NCI-H460 (cell line): ENCODE measurements at places on chromosomes 16 and 17. TPM values are rescaled to one million over a fixed set of nuclear protein-coding genes. Genes with fewer than 3 reads are reported as not detected.

DNA sequence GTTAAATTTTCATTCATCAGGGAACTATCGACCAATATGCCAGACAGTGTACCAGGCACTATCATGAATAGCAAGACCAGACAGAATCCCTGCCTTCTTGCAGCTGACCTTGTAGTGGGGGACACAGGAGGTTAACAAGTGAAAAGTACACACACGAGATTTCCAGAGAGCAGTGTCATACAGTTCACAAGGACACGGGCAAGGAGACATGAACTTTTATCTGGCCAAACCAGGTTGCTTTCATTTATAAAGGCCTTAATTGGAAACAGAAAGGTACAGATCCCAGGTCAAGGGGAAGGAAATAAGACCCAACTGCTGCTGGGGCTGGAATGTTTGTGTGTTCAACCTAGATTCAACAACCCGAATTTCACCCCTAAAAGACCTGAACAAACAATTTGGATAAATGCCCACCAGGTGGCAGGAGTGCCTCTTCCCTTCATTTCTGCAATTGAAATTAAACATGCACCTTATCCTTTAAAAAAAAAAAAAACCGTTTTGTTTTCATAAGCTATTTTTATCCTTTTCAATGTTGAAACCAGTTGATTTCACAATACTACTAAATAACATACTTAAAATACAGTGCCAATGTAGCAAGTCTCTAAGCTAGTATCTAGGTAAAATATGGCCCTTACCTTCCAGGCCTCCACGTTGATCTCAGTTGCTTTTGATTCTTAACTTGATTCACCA, 65.9 kb downstream of the EMP2 start:
- peak; percentile 48 for DNase-seq

DNA sequence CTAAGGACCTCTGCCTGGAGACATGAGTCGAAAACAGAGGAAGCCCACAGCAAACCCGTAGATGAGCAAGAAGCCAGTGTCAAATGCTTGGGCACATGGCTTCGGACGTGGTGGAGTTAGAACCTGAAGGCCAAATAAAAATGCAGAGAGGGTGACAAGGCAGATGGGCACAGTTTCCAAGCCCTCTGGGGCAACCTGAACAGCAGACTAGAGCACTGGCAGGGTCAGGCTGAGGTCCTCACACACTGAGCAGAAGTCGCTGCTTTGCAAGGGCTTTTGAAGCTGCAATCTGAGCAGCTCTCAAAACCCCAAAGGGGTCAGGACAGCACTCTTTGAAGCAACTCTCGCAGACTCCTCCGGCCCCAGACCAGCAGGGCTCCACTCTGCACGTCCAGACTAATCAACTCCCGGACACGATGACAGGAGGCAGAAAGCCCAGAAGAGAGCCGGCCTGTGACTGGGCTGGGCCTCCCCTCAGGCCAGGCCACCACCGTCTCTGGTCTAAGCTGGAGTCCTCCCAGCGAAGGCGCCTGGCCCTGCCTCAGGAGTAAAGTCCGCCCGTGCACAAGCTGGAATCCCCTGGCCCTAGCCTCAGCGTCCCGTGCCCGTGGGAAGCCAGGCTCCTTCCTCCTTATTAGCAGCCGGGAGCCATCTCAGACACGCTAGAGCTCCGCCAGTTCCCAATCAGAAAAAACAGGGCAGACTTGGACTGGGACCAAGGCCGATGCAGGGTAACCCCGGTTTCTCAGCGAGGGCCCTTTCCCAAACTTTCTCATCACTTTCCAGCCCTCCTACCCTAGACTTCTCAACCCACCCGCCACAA, 924 bp downstream of the SMARCD2 start:
- DNase-seq = no peak

- DNase-seq = no peak
These were observed 201.2 kb downstream of the HS3ST3A1 start for GRCh38 chr17:13400491-13400890.

Gene FBXW10
- 0.20 and 0.35 TPM in 2 replicates for total RNA-seq

- DNase-seq = no peak
These were observed 8.8 kb downstream of the EEF2K start for GRCh38 chr16:22214889-22215288.

Gene PMP22
- total RNA-seq = 50.8 and 56.1 TPM in 2 replicates

Gene IL21R
- total RNA-seq = 0.10 TPM in 1 of 2 replicates, not detected in the other

DNA sequence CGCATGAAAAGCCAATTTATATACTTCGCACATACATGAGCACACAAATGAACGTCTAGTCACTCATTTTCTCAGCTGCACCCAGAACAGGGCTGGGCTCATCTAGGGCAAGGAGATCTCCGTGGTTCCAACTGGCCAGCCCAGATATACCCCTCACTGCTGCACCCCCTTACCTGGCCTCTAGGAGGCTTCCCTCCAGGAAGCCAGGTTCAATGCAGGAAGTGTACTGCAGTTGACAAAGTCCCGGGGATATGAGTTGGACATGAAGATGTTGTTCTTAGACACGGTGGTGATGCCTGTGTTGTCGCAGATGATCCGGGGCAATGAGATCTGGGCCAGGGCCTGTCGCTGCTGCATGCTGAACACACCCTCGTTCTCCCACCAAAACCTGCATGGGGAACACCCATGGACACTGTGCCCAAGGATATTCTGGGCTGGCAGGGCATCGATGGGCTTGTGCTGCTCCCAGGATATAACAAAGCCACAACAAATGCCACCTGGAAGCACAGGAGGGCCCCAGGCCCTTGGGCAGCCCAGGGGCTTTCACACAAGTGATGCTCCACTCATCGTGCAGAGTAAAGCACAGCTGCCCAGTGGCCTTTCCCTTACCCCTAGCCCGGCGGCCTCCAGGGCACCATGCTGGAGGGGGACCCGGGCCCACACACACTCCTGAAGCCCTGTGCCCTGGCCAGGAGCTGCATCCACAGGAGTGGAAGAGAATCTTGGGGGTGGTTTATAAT, 10.1 kb downstream of the MPO start:
- DNase-seq = no peak

DNA sequence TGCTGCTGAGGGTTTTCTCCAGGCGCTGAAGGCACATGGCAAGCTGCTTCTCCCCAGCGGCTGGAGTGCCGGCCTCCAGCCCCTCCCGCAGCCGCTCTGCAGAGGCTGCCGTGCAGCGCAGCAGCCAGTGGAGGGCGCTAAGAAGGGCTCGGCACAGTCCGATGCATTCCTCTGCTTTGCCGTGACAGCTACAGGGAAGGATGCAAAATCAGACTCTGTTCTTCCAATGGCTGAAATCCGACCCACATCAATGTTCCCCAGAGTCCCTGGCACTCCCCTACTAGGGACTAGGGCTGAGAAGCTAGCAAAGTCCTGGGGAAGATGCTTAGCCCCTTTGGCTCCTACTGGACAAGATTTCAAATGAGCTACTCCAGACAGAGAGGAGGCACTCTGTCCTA, 19.0 kb downstream of the MED24 start:
- DNase-seq = peak; percentile 40

- DNase-seq = no peak
These were observed 8.2 kb downstream of the NMRAL1 start for GRCh38 chr16:4465977-4466779.

Gene PRSS36
- total RNA-seq = not detected in 2 replicates

Gene SSTR5
- 0.40 TPM in 1 of 2 replicates, not detected in the other for total RNA-seq

Gene ASB16
- not detected in 2 replicates for total RNA-seq

Gene NPIPB2
- 5.5 and 8.1 TPM in 2 replicates for total RNA-seq

DNA sequence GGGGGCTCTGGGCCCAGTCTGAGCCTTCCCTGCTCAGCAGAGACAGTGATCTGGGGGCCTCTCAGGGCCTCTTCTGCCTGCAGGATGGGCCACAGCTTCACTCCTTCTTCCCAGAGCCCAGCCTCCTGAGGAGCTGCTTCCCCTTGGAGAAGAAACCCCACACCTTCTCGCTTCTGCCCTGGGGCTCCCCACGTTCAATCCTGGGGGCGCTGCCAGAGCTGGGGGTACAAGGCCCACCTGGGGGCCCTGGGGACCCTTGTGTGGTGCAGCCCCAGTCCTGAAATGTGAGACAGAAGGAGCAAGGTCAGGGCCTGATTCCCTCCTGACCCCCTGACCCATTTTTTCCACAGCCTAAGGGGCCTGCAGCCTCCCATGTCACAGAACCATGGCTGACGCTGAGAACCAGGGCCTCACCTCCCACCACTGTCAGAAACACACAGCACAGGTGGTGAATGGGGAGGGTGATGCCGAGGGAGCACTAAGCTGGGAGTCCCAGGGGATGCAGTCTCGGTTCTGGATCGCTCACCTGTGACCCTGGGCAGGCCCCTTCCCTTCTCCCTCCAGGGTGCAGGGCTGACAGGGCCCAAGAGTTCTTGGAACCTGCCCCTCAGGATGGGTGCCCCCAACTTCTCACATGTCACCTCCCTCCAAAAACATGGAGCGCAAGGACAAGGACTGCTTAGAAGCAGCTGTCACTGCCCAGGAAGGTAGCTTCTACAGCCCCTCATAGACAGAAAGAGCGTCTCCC, 21.6 kb upstream of the MPO start:
- DNase-seq = no peak

Gene KRT25
- not detected in 2 replicates for total RNA-seq

GRCh38 chr17:13310858-13311257, 290.9 kb downstream of the HS3ST3A1 start:
- DNase-seq = no peak

Gene TMEM100
- total RNA-seq = 43.0 and 49.6 TPM in 2 replicates

DNA sequence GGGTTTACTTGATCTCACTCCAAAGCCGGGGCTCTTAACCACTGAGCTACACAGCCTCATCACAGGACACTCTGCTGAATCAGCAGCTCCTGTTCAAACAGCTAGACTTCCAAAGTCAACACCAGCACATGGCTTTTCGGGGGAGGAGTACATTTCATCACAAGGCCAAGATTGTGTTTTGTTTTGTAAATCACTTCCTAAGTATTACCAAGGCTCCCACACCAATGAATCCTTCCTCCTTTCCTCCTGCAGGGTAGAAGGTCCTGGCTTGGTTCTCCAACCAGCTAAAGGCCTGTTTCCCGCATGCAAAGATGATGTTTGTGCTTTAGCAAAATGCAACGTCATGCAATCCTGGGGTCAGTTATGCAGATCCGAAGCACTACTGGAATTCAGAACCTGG, 152.5 kb downstream of the XYLT1 start:
- DNase-seq = no peak

DNA sequence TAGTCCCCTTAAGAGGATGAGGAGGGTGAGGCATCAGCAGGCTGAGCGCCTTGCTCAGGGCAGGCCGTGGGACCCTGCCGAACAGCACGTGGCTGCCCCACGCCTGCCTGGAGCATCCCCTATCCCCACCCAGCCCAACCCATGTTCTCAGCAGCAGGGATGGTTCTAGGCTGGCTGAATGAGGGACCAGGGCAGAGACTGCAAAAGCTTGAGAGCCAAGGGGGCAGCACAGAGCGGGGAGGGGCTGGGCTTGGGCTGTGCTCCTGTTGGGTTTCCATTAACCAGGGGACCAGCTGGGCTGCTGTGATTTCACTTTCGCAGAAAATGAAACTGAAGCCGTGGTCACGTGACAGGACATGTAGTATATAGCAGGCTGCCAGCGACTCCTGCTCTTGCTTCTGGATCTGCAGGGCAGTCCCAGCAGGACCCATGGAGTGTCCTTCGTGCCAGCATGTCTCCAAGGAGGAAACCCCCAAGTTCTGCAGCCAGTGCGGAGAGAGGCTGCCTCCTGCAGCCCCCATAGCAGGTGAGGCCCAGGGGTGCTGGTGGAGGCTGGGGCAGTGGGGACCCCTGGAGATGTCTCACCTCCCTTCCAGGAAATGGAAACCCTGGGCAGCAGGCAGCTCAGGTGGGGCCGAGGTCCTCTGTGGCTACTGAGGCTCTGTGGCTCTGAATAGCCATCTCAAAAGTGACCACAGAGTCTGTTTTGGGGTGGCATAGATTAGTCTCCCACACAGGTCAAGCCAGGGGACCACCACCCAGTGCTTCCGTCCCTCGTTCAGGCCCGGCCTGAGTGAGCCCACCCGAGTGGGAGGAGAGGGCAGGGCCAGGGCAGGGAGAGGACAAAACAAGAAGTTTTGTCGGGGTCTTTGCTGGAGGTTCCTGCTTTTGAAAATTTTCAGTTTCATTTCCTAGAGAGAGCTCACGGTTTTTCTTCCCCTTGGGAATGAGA, 2.9 kb downstream of the RNF213 start:
- DNase-seq = no peak

Gene CD79B
- total RNA-seq = not detected in 2 replicates

DNA sequence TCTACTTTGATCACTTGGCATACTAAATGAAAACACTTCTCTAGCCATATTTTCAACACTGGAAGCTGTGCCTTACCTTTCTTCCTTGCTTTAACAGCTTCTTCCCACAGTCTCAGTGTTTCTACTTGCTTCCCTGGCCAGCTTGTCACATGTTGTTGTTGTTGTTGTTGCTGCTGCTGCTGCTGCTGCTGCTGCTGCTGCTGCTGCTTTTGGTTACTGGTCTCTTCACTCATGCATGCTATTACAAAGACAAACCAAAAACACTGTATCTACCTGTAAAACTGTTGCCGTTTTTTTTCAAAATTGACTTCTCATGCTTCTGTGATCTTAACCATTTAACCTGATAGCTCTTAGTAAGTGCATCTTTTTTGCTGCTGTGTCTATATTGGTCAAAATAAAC, 9.0 kb downstream of the VEZF1 start:
- no peak for DNase-seq
